Thoracic aorta (tissue), 2 donors: ENCODE measurements at places on chromosomes 16 and 17. TPM values are rescaled to one million over a fixed set of nuclear protein-coding genes. Genes with fewer than 3 reads are reported as not detected.

The PRCD gene
- total RNA-seq = 2.4 TPM

DNA sequence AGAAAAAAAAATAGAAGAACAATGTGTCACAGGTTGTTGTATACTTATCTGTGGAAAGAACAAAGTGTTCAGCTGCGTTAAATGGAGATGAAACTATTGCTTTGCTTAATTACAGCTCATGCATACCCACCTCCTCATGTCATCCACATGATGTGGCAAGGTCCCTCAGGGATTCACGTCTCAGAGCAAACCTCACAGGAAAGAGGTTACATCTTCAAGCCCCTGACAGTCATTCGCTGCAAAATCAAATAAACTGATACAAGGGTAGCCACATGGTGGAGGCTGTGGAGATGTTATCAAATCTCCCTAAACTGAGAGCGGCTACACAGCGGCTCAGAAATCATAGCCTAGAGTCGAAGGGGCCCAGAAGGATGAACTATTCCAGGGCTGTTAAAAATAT, 21.1 kb downstream of the GINS3 start:
- DNase-seq = no peak

The GPR179 gene
- total RNA-seq = 0.42 TPM

GRCh38 chr16:25083701-25084100, 27.8 kb upstream of the LCMT1 start:
- no peak for DNase-seq

GRCh38 chr17:78302478-78302877, 57.4 kb downstream of the SOCS3 start:
- DNase-seq = no peak

- no peak for DNase-seq
Measured at GRCh38 chr17:56681561-56682266, 88.2 kb downstream of the NOG start.

GRCh38 chr17:39306509-39307212, 80.9 kb upstream of the STAC2 start:
- no peak for DNase-seq

GRCh38 chr17:20149251-20149650, 140.1 kb downstream of the SPECC1 start:
- DNase-seq = no peak

DNA sequence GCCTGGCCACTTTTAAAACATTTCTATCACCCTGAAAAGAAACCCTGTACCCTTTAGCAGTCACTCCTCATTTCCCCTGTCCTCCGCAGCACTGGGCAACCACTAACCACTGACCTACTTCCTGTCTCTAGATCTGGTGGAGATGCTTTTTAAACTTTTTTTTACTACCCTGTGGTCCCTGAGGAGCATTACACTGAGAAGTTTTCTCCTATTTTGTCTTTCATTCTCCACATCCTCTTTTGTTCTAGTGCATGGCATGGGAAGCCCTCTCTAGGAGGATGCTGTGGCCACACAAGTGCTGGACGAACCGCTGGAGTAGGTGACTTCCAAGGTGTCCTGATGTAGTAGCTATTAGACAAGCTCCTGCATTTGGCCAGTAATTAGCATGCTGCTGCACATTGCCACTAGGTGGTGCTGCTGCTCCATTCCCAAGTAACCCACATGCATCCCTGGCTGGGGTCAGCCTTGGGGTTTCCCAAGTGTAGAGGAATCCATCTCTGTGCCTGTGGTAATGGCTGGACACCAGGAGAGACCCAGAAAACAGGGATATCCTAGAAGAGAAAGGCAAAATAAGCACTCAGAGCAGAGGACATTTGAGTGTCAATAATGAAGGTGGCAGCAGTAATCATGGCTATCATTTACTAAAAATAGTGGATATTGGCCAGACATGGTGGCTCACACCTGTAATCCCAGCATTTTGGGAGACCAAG, 143.8 kb upstream of the CRHR1 start:
- DNase-seq = peak; percentile 9

DNA sequence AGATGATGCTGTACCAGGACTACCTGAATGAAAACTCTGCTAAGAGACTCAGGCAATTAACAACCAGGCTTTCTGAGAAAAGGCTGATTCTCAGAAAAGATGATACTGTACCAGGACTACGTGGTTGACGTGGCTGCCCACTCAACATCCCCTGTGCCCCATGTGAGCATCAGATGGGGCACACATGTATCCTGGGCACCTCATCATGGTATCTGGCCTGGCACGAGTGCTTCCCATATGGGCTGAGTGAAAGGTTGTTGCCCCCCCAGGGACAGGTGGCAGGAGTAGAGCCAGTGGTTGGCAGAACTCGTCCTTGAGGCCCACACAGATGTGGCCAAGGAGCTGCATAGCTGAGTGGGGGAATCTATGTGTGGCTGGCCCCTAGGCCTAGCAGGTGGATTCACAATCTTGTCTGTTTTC, 3.5 kb upstream of the CES4A start:
- no peak for DNase-seq

DNA sequence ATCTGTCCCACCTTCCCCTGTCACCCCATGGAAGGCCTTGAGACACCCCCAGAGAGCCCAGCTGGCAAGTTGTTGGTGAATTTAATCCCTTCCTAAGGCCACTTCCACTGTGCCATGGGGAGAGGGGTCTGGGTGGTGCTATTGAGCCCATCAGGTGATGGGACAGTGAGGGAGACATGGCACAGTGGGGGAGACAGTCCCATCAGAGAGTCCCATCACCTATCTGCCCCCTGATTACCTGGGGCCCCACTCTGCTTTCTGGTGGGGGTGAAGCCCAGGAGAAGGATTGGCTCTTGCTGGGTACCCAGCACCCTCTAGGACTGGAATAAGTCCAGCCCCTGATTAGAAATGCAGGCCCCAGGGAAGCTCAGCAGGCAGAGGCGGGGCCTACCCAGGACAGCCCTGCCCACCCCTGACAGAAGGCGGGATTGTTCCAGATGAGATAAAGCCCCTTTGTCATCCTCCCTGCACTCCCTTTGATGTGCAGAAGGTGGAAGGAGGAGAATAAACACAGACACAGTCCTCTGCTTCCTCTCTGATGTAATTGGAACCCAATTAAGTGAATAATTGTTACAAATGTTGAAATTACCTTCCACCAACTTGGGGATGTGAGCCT, 18.9 kb downstream of the TMEM132E start:
- DNase-seq = no peak

GRCh38 chr16:61797296-61797795, 238.9 kb downstream of the CDH8 start:
- DNase-seq = no peak
